ENCODE measurements at places on chromosomes 6 and 20.

GRCh38 chr6:168201383-168201782 lies 118.2 kb downstream of the DACT2 start:
- no peak for DNase-seq

GRCh38 chr20:39713076-39713840 lies 751.1 kb downstream of the DHX35 start:
- DNase-seq, result no peak

DNA sequence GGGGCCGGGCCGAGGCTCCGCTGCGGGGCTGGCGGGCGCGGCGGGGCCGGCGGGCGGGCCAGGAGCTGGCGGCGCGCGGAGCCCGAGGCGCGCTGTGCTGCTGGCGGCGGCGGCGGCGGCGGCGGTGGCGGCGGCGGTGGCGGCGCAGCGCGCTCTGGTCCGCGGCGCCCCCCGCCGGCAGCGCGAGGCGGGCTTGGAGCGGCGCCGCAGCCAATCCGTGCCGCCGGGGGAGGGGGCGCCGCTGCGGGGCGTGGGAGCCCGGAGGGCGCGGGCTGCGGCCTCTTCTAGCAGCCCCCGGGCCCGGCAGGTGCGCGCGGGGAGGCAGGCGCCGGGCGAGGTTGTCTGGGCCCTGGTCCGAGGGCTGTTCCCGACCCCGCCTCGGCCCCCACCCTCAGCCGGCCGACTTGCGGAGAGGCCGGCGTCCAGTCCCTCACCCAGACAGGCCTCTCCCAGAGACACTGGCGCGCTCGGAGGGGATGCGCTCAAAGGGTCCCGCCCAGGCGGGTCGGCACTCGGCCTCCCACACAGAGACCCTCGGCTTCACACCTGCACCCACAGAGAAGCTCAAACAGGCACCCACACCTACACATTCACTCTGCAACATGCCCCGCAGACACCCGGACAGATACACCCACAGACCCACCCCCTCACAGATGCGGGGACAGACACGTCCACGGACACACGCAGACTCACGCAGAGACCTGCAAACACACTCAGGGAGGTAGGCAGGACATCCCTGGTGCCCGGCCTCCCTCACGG lies at the start of gene RIMS4:
TSS of gene RIMS4 (minus strand) at position 156 of the 759 bp plus-strand sequence. CDS start 275 bp downstream, outside the sequence.
- DNase-seq, result no peak

DNA sequence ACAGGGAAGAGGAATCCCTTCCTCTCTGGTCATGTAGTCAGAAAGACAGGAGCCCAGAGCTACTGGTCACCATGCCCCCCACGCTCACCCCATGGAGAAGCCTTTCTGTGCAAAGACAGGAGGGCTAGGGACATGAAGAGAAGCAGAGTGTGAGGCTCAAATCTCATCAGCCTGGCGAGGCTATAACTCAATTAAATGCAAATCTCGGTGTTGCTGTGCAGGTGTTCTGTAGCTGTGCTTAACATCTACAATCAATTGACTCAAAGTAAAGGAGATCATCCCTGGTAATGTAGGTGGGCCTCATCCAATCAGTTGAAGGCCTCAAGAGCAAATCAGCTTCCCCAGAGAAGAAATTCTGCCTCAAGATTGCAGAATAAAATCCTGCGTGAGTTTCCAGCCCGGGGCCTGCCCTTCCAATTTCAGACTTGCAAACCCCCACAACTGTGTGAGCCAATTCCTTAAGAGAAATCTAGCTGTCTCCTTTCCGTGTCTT lies 64.4 kb downstream of the CHMP4B start:
- DNase-seq, result no peak

- no peak for DNase-seq
Observed at GRCh38 chr20:42790111-42790510, 399.6 kb downstream of the PTPRT start.

- DNase-seq, result peak; percentile 76
Observed at GRCh38 chr20:4090756-4091489, 75.6 kb upstream of the RNF24 start.

DNA sequence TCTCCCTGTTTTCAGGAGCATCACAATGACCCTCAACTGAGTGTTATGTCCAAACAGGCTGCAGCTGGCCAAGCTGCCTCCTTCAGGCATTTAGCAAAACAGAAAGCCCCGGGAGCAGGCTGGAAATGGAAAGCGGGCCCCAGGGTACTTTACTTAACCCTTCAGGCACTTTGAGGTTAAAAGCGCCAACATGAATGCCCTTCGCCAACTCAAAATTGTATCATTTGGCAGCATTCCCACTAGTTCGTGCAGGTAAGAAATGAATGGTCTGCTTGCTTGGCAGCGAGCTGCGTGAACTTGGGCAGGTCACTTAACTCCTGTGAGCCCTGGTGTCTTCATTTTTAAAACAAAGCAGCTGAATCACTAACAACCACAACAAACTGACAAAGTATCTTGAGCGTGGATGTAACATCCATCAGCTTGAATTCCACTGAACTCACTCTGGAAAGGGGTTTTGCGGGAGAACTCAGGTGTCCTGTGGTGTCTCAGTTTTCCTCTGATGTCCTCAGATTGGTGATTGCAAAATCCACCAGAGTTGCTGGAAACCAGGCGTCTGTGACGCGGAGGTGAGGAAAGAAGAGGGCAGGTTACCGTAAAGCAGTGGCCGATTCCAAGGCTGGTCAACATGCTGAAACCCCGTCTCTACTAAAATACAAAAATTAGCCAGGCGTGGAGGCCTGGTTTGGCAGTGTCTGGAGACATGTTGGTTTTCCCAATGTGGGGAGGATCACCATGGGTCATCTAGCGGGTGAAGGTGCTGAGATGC lies 118.8 kb upstream of the ZNF217 start:
- no peak for DNase-seq

- DNase-seq, result no peak
Observed at GRCh38 chr20:24491041-24491756, 21.8 kb downstream of the SYNDIG1 start.

DNA sequence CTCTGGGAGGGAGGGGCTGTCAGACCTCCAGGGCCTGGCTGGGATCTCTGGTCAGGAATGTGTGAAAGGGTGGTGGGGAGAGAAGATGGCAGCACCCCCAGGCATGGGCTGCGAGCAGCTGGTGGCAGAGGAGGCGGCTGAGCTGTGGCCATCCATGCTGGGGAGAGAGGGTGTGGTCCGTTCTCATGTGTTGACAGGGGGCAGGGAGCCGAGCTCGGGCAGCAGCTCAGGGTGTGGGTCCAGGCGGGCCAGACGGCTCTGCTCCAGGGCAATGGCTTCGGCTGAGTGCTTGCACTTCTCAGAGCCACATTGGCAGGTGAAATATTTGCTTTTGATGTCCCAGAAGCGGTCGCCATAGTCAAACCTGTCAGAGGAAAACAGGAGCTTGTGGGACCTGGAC lies 1.1 kb upstream of the SLC44A4 start:
- DNase-seq, result no peak

- DNase-seq, result peak; percentile 59
Observed at GRCh38 chr6:5398530-5398929, 137.2 kb downstream of the FARS2 start.

GRCh38 chr6:90159452-90159851 lies 137.2 kb downstream of the BACH2 start:
- DNase-seq, result no peak

- DNase-seq, result no peak
Observed at GRCh38 chr6:15392182-15392581, 146.3 kb downstream of the JARID2 start.

DNA sequence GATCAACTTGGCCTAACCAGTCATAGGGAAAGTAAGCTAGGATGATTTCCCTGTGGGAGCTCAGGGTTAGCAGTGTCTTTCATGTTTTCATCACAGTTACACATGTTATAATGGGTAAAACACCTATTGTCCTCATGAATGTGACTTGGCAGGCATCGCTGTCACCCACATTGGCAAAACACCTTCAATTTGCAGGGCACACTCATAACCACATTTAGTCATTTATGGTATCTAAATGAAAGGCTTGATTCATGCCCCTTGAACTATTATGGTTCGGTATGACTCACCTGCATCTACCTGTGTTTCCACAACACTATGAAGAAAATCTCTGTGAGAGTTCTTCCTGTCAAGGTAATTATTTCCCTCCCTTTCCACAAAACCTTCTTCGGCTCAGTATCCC lies 49.2 kb downstream of the FRK start:
- DNase-seq, result no peak

DNA sequence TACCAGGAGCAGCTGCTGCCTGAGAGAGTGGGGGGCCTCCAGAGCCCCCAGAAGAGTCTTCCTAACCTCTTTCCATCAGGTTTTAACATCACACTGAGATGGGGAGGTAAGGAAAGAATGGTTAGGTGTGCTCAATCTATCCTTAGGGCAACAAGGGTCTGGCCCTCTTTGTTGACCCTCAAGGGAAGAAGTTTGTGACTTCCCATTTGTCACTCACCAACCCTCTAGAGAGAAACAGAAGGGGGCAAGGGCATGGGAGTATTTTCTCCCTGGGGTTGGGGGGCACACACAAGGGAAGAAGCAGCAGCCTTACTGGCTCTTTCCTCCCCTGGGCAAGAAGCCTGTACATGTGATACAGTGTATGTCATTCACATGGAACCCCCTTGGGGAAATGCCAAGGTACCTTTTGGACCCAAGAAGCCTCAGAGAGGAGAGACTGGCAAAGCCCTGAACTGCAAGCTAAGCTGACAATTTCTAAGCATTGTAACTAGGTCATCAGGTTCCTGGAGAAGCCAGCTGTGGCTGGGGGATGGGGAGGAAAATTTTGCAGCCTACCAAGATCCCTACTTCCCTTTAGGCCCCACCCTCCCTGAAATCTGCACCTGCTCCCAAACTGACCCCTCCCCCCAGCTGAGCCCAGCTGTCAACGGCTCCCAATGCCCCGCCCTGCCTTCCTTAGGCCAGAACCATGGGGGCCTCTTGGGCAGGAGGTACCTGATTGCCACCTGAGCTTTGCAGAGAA lies 14.5 kb downstream of the BCL2L1 start:
- DNase-seq, result no peak

- no peak for DNase-seq
Observed at GRCh38 chr6:35499372-35499771, 2.5 kb upstream of the TEAD3 start.

- DNase-seq, result no peak
Observed at GRCh38 chr6:132264021-132264500, 137.2 kb downstream of the MOXD1 start.

Measured in fibroblast of villous mesenchyme (primary cell).